Stimulated activated CD8-positive, alpha-beta memory T cell treated with anti-CD3 and anti-CD28 coated beads, Interleukin-4, amount 100 ng/mL, for 4 hours (primary cell): ENCODE measurements at places on chromosomes 3 and 15.

GRCh38 chr15:41997845-41998244 is 23.0 kb downstream of the PLA2G4E start:
- DNase-seq, result no peak

- DNase-seq, result no peak
Measured at GRCh38 chr15:47367726-47368390, 349.4 kb upstream of the SEMA6D start.

DNA sequence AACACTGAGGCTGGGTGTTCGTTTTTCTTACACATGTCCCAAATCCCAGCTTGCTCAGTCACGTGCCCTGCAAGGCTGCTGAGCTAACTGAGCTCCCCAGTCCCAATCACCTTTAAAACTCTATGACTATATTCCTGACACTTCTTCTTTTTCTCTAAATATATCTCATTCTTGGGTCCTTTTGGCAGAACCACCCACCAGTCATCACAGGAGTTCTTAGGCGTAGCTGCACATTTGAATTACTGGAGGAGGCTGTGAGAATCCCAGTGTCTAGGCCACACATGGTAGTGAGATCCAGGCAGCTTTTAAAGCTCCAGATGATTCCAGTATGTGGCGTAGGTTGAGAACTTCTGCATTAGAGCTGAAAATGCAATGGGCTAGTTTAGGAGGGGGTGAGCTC is 66.3 kb downstream of the ST8SIA2 start:
- no peak for DNase-seq

- no peak for DNase-seq
Measured at GRCh38 chr15:75174729-75175128, 27.0 kb upstream of the C15orf39 start.

DNA sequence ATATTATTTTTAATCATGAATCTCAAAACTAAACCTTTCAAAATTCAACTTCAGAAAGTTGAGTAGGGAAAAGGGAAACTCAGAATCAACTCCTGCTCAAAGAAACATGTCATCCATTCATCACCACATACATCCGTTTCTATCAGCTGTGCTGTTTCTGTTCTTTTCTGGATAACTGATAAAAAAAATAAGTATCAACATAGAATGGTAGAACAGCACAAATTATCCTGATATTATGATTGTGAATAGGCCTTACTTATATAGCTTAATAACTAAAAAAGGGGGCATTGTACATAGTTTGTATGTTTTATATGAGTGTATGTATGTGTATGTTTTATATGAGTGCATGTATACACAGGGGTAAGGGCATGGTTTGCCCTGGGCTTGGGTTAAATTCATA is 3.1 kb downstream of the TM4SF1 start:
- no peak for DNase-seq

DNA sequence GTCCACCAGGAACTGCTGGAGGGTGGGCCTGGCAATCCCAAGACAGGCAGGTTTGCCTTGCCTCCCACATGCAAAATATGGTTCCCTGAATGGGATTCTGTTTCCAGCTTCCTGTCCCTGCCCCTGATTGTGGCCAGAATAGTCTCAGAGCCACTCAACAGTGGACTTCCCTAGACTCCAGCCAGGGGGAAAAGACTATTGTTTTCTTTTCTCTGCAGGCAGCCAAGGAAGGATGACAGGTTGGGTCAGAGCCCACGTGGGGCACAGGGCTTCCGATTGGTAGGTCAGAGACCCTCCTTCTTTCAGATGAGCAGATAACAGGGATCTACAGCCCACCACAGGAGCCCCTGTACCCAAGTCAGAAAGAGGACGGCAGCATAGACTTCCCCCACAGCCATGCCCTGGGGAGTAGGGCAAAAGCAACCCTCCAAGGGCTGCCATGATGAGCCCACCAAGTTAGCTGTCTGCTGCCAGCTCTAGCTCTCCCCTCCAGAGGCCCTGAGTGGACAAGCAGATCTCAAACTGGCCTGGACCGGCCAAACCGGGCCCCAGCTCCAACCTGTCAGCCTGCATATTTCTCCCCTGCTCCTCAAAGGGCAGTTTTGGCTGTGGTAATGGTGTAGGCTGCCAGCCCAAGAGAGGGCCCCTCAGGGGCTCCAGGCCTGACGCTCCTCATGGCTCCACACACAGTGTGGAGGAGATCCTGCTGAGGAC is 6.4 kb downstream of the TLR9 start:
- DNase-seq, result no peak
